ENCODE measurements at places on chromosomes 12 and 14.

DNA sequence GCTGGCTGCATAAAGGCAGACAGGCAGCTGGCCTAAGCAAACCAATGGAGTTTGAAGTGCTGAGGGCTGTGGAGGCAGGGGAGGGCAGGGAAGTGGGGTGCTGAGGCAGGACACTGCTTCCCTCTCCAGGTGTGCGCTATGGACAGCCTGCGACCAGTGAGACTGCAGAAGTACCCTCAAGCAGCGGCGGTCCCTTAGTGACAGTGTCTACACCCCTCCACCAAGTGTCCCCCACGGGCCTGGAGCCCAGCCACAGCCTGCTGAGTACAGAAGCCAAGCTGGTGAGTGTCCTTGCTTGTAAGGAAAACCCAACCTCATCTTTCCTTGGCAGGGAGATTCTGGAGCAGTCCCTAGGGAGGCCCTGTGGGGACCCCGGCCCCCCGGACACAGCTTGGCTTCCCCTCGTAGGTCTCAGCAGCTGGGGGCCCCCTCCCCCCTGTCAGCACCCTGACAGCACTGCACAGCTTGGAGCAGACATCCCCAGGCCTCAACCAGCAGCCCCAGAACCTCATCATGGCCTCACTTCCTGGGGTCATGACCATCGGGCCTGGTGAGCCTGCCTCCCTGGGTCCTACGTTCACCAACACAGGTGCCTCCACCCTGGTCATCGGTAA is 17.9 kb downstream of the HNF1A start:
- peaks cover 15% of the 10 kb centered on the region for H3K27me3 ChIP-seq
- H3K36me3 ChIP-seq: no peaks in the 10 kb centered on the region
- no peaks in the 10 kb centered on the region for H3K4me1 ChIP-seq
- no peak overlapping the region for H3K27ac ChIP-seq
- H3K4me3 ChIP-seq: no peak overlapping the region

DNA sequence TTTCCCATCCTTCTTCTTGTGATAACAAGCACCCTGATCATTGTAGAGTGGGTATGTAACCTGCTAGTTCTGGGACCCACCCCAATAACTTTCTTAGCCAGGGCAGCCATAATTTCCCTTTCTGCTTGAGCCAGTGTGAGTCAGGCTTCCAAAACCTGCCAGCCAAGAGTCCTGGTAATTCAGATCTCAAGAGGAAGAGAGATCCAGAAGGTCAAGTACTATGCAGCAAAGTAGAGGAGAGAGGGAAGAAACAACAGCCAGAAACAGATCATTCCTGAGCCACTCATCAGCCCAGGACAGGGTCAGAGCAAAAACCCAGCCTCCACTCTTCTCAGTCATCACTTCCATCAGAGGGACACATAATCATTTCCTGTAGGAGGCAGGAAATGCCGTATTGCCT is 182.0 kb downstream of the DICER1 start:
- DNase-seq: no peak
- H3K27ac ChIP-seq: no peak overlapping the region
- H3K27me3 ChIP-seq: no peaks in the 10 kb centered on the region
- no peaks in the 10 kb centered on the region for H3K4me1 ChIP-seq

DNA sequence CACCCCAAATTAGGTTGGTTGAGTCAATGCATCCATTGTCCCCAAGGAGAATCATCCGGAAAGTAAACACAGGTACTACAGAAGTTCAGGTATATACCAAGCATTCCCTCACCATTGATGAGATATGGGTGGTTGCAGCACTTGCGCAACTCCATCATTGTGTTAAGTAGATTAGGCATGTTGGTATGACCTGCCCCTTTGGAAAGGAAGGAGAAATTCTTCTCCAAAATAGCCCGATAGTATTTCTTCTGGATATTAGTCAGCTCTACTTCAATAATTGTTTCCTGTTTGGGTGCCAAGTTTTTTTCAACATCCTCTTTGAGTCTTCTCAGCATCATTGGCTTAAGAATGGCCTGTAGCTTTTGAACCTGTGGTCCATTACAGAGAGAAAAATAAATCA is 21.3 kb upstream of the SUPT16H start:
- no peak overlapping the region for H3K27ac ChIP-seq
- H3K27me3 ChIP-seq: no peaks in the 10 kb centered on the region
- H3K4me3 ChIP-seq: no peak overlapping the region
- peaks cover 8% of the 10 kb centered on the region for H3K36me3 ChIP-seq
- no peak for DNase-seq

- DNase-seq: no peak
- no peaks in the 10 kb centered on the region for H3K36me3 ChIP-seq
- H3K4me3 ChIP-seq: no peak overlapping the region
- peaks cover 20% of the 10 kb centered on the region for H3K4me1 ChIP-seq
- H3K27ac ChIP-seq: peak overlapping the region; percentile 9
Observed at GRCh38 chr12:50924131-50924438, 28.3 kb upstream of the HIGD1C start.

GRCh38 chr14:77843195-77843594 is 43.3 kb downstream of the ADCK1 start:
- no peak overlapping the region for H3K27ac ChIP-seq
- DNase-seq: no peak
- peaks cover 2% of the 10 kb centered on the region for H3K4me1 ChIP-seq
- H3K36me3 ChIP-seq: no peaks in the 10 kb centered on the region
- no peaks in the 10 kb centered on the region for H3K27me3 ChIP-seq
- H3K4me3 ChIP-seq: no peak overlapping the region

GRCh38 chr14:95979339-95980042 is 59.7 kb upstream of the C14orf132 start:
- no peak overlapping the region for H3K27ac ChIP-seq

DNA sequence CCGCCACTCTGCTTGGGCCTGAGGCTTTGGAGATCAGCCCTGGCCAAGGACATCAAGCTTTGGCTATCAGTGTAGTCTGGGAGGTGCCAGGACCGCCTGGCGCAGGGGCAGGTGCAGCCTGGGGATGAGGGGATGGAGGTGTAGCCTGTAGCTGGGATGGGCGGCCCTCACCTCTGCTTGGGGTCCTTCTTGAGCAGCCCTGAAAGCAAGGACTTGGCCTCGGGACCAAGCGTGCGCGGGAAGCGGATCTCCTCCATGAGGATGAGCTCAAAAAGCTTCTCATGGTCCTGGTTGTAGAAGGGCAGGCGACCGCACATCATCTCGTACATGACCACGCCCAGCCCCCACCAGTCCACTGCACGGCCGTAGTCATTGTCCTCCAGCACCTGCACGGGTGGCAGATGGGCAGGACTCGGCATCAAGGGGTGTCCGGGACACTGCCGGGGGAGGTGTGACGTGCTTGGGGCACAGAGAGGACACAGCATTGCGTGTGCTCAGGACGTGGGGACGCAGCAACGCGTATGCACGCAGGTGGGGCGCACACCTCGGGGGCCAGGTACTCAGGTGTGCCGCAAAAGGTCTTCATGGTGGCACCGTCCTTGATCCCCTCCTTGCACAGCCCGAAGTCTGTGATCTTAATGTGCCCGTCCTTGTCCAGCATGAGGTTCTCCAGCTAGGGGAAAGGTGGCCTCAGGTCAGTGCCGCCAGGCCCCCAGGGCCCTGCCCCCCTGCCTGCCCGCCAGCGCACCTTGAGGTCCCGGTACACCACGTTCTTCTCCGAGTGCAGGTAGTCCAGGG is 20.0 kb downstream of the SIVA1 start:
- no peak overlapping the region for H3K4me3 ChIP-seq
- DNase-seq: no peak
- H3K27me3 ChIP-seq: no peaks in the 10 kb centered on the region
- H3K36me3 ChIP-seq: peaks cover 20% of the 10 kb centered on the region
- H3K4me1 ChIP-seq: peaks cover 8% of the 10 kb centered on the region

DNA sequence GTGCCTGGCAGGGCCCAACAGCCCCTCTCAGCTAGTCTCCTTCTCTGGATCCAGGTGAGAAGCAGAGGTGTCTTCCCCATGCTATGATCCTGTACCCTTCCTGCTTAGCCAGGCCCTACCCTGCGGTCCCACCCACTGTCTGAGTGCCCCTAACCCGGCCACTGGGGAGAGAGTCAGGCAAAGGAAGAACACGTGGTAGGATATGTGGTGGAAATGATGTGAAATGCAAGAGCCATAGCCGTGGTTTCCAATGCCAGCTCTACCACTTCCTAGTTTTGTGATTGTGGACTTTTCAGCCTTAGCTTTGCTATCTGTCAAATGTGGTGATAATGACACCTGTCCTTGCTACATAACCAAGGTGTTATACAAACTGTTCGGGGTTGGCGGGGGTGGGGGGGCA is 15.8 kb downstream of the KRT2 start:
- H3K4me3 ChIP-seq: no peak overlapping the region
- H3K36me3 ChIP-seq: no peaks in the 10 kb centered on the region
- no peak for DNase-seq

DNA sequence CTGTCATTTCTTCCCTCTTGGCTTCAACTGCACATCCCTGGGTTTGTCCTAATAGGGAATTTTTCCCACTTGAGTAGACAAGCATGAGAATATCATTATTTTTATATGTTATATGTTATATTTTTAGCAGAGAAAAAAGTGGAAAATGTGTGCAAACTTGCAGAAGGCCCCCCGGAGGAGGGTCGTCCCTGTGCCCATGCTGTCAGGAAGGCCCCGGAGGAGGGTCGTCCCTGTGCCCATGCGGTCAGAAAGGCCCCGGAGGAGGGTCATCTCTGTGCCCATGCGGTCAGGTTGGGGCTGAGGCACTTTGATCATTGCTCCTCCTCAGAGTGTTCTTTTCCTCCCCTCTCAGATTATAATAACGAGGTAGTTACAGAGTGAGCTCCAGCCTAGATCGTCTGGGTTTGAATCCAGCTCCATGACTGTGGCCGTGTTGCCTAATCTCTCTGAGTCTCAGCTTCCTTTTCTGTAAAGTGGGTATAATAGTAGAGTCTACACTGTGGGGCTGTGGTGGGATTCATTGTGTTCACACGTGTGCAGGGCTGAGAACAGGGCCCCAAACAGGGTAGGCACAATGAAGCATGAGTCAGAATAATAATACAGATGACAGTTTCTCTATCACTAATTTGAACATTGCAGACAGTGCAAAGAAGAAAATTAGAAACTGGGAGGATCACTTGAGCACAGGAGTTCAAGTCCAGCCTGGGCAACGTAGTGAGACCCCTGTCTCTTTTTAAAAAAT is 33.4 kb downstream of the ELK3 start:
- H3K4me3 ChIP-seq: no peak overlapping the region
- H3K27ac ChIP-seq: no peak overlapping the region
- no peaks in the 10 kb centered on the region for H3K27me3 ChIP-seq
- peaks cover 6% of the 10 kb centered on the region for H3K4me1 ChIP-seq
- H3K36me3 ChIP-seq: peaks cover 7% of the 10 kb centered on the region

DNA sequence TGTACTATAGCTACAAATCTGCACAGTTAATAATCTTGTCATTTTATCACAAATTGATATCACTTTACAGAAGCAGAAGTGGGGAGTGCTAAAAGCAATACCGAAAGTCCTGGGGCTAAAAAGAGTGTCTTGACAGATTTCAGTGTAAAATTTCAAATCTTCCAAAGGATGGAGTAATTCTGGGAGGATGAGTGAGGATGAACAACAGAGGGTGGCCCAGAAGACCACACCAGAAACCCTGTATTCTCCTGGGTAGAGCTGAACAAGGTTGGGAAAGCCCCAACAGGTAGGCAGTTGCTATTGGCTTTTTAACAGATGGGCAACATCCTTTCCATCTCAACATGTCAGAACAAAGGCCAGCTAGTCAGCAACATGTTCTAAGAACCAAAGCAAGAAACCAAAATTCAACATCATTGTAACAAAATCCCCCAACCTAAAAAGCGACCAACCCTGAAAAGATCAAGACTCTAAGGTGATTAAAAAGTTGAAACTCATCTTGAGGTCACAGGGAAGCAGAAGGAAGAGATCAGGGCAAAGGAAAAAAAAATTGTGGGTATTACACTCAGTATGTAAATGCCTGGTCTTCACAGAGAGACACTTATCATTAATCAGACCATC is 38.8 kb downstream of the CBX5 start:
- no peak for DNase-seq
- H3K27ac ChIP-seq: no peak overlapping the region
- no peaks in the 10 kb centered on the region for H3K27me3 ChIP-seq
- H3K4me1 ChIP-seq: no peaks in the 10 kb centered on the region
- peaks cover 6% of the 10 kb centered on the region for H3K36me3 ChIP-seq

GRCh38 chr14:87449016-87449415 is 544.0 kb downstream of the GALC start:
- DNase-seq: no peak
- H3K4me3 ChIP-seq: no peak overlapping the region
- H3K27ac ChIP-seq: no peak overlapping the region
- no peaks in the 10 kb centered on the region for H3K4me1 ChIP-seq
- H3K36me3 ChIP-seq: no peaks in the 10 kb centered on the region

DNA sequence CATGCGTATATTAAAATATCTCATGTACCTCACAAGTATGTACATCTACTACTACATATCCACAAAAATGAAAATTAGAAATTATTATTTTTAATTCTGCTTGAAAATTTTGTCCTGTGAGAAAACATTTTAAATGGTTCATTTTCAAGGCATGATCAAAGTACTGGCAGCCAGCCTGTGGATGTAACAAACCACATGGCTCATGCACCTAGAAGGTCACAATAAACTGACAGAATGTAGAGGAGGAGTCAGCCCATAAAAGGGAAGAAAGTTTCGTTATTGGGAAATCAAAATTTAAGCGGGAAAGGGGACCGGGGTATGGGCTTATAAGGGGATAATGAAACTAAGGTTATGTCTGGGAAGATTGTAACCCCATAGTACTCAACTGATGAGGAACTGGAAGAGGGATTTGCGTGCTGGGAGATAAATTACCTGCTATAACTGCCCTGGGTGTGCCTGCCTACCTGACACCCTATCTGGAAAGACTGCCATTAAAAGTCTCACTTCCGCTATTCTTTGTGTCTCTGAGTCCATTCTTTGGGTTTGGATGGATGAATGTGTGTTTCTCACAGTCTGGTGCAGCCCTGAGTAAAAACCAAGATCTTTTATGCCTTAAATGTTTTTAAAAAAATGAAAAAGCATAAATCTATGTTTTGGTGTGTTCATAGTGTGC is 62.2 kb upstream of the PCED1B start:
- H3K4me3 ChIP-seq: no peak overlapping the region
- no peak for DNase-seq
- H3K4me1 ChIP-seq: no peaks in the 10 kb centered on the region
- no peak overlapping the region for H3K27ac ChIP-seq
- H3K36me3 ChIP-seq: no peaks in the 10 kb centered on the region
- no peaks in the 10 kb centered on the region for H3K27me3 ChIP-seq

- H3K27me3 ChIP-seq: no peaks in the 10 kb centered on the region
- H3K4me3 ChIP-seq: no peak overlapping the region
- peaks cover 3% of the 10 kb centered on the region for H3K36me3 ChIP-seq
- peaks cover 66% of the 10 kb centered on the region for H3K4me1 ChIP-seq
- H3K27ac ChIP-seq: peak overlapping the region; percentile 90
Observed at GRCh38 chr12:56722832-56723231, 2.3 kb downstream of the NACA start.

- H3K27ac ChIP-seq: peak overlapping the region; percentile 79
- no peaks in the 10 kb centered on the region for H3K27me3 ChIP-seq
- peak overlapping the region; percentile 54 for H3K4me3 ChIP-seq
Observed at GRCh38 chr12:1204581-1205121, 213.6 kb downstream of the ERC1 start.

DNA sequence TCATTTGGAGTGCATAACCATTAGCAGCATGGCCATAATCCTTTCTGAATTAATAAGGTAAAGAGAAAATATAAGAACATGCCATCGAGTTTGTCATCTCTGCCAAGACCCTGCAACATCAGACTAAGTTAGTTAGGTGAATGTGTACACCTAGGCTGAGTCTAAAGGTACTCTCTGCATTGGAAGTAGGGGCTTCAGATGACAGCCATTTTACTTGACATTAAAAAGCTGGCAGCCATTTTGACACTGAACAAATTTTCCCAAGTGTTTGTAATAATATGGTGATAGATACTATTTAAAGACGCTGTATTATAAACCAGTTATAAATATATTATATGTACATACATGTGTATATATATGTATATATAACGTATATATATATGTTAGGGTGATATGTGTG is 79.0 kb downstream of the SUDS3 start:
- H3K36me3 ChIP-seq: no peaks in the 10 kb centered on the region
- no peak overlapping the region for H3K27ac ChIP-seq
- no peaks in the 10 kb centered on the region for H3K4me1 ChIP-seq
- H3K27me3 ChIP-seq: peaks cover 6% of the 10 kb centered on the region
